ENCODE measurements at places on chromosomes 7 and 10.

GRCh38 chr10:74963549-74963948, 137.1 kb downstream of the KAT6B start:
- DNase-seq = no peak

DNA sequence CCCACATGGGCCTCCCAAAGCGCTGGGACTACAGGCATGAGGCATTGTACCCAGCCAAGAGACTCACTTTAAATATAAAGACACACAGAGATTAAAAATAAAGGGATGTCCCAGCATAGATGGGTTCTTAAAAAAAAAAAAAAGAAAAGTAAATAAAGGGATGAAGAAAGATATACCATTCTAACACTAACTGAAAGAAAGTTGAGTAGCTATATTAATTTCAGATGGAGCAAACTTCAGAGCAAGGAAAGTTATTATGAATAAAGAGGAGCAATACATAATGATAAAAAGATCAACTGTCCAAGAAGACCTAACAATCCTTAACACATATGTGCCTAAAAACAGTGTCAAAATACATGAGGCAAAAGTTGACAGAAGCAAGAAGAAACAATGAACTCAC, 33.0 kb upstream of the SPOCK2 start:
- no peak for DNase-seq

- DNase-seq = peak; percentile 19
These were observed 237.3 kb downstream of the C7orf25 start for GRCh38 chr7:42674541-42674940.

- no peak for DNase-seq
These were observed 71.8 kb downstream of the CDH23 start for GRCh38 chr10:71468363-71469094.

- no peak for DNase-seq
These were observed 4.7 kb upstream of the WASHC2A start for GRCh38 chr10:50063100-50063499.

- peak; percentile 52 for DNase-seq
These were observed 95.5 kb downstream of the CUL2 start for GRCh38 chr10:34994565-34995142.

- no peak for DNase-seq
These were observed 421.4 kb upstream of the AUTS2 start for GRCh38 chr7:69176841-69177240.

- DNase-seq = peak; percentile 51
These were observed 95.0 kb downstream of the DGKB start for GRCh38 chr7:14807507-14807906.

DNA sequence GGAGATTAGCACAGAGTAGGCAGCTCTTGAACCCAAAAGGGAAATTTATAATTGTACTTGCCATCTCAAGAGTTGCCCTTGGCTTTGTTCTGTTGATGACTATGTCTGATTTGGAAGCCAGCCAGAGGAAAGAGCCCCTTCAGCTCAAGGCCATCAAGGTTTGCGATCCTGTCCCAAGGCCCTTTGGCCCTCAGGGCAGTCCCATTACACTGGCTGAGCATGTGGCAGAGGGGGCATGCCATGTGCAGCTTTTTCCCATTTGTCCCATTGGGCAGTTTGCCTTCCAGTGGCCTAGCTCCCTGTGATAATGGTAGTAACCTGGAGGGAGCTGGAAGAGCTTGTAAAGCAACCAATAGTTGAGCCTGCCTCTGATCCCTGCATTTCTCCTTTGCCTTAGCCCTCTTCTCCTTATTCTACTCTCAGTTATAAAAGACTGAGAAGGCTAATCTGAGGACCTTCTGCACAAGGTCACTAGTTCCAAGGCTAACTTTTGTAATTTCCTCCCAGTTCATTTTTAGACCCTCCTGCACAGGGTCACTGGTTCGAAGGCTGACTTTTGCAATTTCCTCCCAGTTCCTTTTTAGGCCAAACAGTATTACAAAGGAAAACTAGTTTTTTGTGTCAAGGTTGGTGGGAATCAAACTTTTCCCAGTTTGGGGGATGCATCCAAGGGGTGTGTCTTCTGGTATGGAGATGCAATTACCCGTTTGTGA, 31.0 kb upstream of the ARHGAP12 start:
- no peak for DNase-seq

DNA sequence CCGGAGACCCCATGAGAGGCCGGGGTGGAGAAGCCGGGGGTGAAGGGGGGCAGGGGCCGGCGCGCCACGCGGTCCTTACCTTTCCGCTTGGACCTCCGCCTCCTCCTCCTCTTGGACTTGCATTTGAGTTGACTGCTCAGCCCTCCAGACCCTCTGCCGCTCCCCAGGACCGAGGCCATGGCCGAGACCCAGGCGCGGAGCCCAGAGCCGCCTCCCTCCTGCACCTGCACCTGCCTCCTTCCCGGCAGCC, 428 bp downstream of the ADARB2 start:
- DNase-seq = no peak

DNA sequence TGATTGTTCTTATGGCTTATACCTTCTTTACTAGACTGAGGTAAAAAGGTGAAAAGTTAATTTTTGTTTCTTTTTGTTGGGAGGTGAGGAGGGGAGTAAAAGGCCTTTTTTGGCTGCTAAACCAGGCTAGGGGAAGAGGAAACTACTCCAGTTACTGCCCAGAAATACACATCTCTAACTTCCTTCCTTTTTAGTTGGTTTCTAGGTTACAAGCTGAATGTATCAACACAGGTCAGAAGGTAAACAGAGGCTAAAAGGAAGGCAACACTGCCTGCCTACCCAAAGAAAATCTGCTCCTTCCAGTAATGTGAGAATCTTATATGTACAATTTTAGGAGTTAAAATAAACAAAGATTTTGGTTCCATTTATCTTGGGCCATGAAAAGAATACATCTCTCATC, 140.4 kb downstream of the NRBF2 start:
- DNase-seq = no peak

DNA sequence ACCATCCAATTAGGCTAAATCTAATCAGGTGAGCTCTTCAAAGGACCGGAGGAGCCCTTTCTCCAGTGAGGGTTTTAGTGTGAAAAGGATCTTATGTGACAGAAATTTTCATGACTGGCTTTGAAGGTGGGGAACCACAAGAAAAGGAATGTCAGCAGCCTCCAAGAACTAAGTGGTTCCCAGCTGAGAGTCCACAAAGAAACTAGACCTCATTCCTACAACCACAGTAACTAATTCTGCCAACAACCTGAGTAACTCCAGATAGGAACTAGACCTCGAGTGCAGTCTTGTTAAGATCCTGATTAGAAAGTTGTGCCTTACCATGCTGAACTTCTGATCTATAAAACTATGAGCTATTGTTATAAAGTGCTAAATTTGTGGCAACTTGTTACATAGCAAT, 51.3 kb downstream of the PCLO start:
- DNase-seq = no peak

DNA sequence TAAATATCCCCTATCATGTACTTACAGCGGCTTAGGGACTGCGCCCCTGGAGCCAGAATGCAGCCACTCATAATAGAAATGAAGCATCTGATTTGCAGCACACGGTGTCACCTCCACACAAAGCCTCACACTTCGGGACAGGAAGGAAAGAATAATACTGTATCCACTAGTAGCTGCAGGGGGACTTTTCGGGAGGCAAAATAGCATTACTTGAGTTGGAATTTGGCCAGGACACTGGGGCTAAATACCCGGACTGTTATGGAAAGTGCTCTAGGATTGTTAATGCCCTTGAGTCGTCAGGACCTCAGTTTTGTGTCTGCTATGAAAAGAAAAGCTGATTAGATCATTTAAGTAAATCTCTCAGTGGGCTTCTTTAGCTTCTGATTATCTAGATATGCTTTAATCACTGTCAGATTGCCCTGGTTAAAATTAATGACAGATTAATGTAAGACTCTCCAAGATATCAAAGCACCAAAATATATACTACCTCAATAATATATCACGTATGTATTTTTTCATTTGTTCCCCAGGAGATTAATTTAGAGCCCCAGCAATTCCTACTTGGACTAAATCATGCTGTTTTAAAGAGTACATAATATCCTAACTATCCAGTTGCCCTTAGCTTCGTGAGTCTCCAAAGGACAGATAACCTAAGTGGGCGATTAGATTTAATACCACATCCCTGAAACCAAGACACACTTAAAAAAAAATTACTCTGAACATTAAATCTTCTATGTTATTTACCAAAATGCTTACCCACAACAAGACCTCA, 173.0 kb upstream of the NEBL start:
- no peak for DNase-seq

- peak; percentile 73 for DNase-seq
These were observed 35.8 kb downstream of the GPER1 start for GRCh38 chr7:1123715-1124114.

GRCh38 chr10:17122052-17122451, 7.6 kb downstream of the CUBN start:
- no peak for DNase-seq

DNA sequence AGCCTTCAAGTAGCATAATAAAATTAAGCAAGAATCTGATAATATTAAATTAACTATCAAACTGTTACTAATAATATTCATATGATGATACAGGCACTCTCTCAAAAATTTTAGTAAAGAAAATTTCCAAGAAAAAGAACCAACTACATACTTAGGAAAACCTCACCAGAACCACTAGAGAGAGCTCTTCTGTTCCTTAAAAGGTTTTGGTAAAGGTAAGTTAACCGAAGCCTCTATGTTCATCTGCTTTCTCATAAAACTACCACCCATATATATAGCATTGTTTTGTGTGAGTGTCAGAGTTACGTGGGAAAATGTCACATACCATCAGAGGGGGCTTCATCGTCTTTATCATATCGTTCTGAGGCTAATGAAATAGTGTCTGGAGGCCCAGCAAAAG, 20.7 kb downstream of the SKAP2 start:
- no peak for DNase-seq

DNA sequence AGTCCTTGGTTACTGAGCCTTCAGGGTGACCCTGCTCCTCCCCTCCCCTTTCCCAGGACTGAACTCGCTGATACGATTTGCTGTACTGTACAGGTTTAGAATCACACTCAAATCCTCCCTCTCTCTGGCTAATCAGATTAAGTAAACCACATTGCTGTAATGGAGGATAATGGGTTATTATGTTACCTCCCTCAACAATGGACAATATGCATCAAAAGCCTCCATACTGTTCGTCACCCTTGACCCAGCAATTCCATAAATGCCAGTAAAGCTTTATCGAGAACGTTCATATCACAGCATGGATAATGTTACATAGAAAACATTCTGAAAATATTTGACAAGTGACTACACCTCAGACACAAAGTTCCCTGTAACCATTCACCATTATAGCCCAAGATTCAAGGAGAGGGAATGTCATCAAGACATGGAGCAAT, 61.7 kb downstream of the FAM107B start:
- DNase-seq = peak; percentile 26

DNA sequence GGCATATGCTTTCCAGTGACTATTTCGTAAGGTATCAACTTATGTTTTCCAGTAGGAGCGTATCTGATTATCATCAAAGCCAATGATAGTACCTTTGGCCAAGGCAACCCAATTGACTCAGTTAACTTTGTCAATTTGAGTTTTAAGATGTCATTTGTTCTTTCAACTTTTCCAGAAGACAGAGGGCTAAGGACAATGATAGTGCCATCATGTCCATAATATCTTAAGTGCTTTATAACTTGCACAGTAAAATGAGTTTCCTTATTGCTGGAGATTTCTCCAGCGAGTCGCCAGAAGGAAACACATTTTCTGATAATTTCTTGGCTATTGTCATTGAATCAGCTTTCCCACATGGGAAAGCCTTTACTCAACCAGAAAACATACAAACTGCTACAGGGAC, 35.0 kb downstream of the ANTXRL start:
- no peak for DNase-seq

- peak; percentile 70 for DNase-seq
These were observed 8.8 kb upstream of the ZCCHC24 start for GRCh38 chr10:79454259-79454658.

DNA sequence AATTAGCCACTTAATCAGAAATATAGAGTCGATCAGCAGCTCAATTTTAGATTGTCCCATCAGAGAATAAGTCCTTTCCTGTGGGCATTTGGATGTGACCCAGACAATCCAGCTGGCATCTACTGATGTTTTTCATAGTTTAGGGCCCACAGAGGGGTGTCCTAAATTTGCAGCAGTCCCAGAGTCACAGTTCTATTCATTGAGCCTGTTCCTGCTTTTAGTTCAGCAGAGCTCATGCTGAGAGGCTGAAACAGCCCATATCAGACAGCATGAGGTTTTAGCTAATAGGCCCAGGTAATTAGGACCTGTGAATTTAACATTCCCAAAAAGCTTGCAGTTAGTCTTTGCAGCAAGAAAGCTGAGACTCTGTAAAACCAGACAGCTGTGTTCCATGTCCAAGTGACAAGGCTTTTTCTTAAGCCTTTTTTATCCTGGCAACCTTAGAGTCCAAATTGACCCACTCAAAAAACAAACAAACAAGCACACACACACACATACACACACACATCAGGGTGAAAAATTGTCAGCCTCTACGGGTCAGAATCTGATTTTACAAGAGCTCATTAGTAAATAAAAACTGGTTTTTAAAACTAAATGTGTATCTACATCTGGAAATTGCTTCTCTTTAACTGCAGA, 33.7 kb downstream of the ANKIB1 start:
- no peak for DNase-seq

DNA sequence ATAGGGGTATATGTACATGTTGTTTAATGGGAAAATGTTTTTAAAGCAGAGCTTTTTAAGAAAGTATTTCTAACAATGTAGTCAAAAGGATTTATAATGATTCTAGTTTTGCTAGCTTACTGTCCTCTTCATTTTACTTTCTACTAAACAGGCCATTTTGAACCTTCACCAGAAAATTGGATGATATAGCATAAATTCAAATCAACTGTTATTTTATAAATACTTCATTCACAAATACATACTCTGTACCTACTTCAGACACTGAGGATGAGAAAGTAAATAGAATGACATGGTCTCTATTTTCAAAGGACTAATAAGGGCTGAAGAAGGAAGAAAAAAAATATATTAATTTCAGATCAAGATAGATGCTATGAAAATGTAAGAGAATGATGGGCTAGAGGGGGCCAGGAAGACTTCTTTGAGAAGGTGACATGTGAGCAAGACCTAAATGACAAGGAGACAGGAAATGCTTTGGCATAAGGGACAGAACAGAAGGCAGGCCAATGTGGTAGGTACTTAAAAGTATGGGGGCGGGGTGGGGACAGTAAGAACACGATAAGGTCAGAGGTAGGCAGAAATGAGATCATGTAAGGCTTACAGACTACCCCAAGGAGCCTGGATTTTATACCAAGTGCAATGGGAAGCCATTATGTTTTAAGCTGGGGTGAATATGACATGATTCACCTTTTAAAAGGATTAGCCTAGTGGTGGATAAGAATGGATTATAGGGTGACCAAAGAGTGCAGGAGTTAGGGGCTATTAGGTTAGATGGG, 5.2 kb downstream of the NAMPT start:
- no peak for DNase-seq

DNA sequence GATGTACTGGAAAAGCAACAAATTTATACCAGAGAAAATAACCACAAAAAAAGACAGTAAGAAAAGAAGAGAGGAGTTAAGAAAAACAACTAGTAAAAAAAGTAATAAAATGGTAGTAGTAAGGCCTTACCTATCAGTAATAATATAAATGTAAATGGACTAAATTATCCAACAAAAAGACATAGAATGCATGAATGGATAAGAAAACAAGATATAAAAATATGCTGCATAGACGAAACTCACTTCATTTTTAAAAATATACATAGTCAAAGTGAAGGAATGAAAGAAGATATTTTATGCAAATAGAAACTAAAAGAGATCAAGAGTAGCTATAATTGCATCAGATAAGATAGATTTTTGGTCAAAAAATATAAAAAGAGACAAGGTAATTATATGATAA, 739.1 kb downstream of the DNAJB9 start:
- no peak for DNase-seq
